ENCODE measurements at places on chromosomes 1 and 21. TPM values are rescaled to one million over a fixed set of nuclear protein-coding genes. Genes with fewer than 3 reads are reported as not detected.
A peak's percentile ranks its signal among the peaks of the same experiment; 100 is the strongest.

DNA sequence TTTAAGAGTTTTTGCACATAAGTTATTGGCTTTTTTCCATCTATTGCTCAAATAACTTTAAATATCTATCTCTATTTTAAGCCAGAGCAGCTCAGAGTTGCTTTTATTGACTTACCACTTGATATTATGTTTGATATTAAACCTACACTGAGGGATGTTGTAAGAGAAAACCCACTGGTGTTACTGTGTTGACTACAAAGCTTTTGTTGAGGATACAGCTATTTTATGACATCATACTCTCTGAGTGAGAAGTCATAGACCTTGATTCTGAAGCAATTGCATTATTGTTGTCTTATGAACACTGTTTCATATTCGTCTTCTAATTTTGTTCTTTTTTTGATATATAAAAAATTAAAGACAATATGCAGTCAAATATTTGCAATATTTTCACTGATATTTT, 560.4 kb downstream of the PTBP2 start:
- no peaks in the 10 kb centered on the region for H3K27me3 ChIP-seq
- no peak overlapping the region for H3K27ac ChIP-seq
- no peaks in the 10 kb centered on the region for H3K36me3 ChIP-seq
- DNase-seq, result no peak

FAM76A gene
- total RNA-seq, result 14.4 TPM

GRCh38 chr1:98008373-98008772, 87.5 kb upstream of the DPYD start:
- no peaks in the 10 kb centered on the region for H3K36me3 ChIP-seq
- no peaks in the 10 kb centered on the region for H3K4me1 ChIP-seq
- DNase-seq, result no peak
- no peak overlapping the region for H3K4me3 ChIP-seq
- H3K27ac ChIP-seq, result no peak overlapping the region

DNA sequence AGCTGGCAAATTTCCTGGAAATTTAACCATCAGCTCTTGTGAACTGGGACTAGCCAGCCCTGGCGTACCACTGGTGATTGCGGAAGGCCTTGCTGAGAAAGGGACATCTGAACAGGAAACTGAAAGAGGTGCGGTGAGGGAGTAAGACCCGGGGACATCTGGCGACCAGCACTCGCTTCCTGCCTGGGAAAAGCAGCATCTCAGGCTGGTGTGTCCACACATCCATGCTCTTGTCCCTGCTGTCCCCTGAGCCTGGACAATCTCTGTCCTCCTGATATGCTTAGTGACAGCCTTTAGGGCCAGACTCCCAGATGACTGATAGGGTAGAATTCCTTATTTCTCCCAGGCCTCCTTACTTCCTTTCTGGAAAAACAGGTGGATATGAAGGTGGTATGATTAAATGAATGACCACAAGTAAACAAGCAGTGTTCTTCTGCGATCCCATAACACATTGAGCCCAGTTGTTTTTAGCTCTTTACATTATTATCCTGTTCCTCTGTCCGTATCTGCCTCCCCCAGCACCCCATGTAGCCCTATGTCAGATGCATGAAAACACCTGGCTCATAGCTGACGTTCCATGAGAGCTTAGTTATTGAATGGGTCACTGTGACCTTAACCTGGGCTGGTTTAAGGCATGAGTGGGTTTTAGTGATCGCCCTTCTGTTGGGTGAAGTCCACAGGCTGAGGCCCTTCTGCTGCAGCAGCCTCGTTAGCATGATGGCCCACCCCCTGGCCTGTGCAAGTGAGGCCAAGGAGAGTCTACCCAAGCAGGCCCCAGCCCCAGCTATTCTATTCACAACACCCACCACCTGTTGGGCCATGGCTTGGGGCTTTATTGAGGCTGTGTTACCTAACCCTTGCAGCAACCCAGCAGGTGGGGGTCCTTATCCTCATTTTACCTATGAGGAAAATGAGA, 76.1 kb upstream of the GADD45A start:
- no peaks in the 10 kb centered on the region for H3K27me3 ChIP-seq
- H3K27ac ChIP-seq, result no peak overlapping the region
- DNase-seq, result no peak
- H3K4me1 ChIP-seq, result peaks cover 3% of the 10 kb centered on the region

DNA sequence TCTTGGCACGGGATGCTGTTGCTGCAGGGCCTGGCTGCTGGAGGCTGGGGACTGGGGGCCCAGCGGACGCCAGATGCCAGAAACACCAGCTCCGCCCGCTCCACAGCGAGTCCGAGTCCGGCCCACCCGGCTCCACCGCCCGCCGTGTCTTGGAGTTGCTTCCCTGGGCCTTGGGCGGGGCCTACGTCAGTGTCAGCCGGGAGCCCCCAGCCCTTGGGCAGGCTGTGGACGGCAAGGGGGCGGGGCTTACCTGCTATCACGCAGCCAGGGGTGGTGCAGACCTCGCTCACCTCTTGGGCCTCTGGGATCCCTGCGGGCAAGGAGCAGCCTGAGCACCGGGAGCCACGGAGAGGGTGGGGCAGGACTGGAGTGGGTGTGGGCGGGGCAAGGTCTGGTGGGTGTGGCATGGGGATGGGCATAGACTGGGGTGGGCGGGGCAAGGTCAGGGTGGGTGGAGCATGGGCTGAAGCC, 21.8 kb downstream of the MMEL1 start:
- H3K27me3 ChIP-seq, result no peaks in the 10 kb centered on the region
- no peak overlapping the region for H3K4me3 ChIP-seq
- H3K4me1 ChIP-seq, result no peaks in the 10 kb centered on the region
- H3K27ac ChIP-seq, result no peak overlapping the region

ARHGAP30 gene
- 20.5 TPM for total RNA-seq

SLAMF9 gene
- not detected for total RNA-seq

FH gene
- 32.3 TPM for total RNA-seq

GRCh38 chr1:116242741-116243140, 130.3 kb upstream of the ATP1A1 start:
- H3K36me3 ChIP-seq, result no peaks in the 10 kb centered on the region
- H3K4me3 ChIP-seq, result no peak overlapping the region
- no peaks in the 10 kb centered on the region for H3K27me3 ChIP-seq
- no peak overlapping the region for H3K27ac ChIP-seq
- DNase-seq, result no peak

DNA sequence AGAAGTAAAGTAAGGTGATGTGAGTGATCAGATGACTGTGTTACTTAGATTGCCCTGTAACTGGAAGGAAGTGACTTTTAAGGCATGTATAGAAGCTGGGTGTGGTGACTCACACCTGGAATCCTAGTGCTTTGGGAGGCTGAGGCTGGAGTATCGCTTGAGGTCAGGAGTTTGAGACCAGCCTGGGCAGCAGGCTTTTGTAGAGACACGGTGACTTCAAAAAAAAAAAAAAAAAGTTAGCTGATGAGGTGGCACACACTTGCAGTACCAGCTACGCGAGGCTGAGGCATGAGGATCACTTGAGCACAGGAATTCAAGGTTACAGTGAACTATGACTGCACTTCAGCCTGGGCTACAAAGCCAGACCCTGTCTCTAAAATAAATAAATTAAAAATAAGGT, 2.3 kb upstream of the USP16 start:
- H3K4me1 ChIP-seq, result peaks cover 6% of the 10 kb centered on the region
- no peak for DNase-seq
- H3K36me3 ChIP-seq, result no peaks in the 10 kb centered on the region
- H3K27ac ChIP-seq, result no peak overlapping the region

GRCh38 chr1:161986328-161986727, 37.3 kb downstream of the OLFML2B start:
- H3K36me3 ChIP-seq, result peaks cover 6% of the 10 kb centered on the region
- H3K27ac ChIP-seq, result no peak overlapping the region
- no peaks in the 10 kb centered on the region for H3K4me1 ChIP-seq
- H3K27me3 ChIP-seq, result no peaks in the 10 kb centered on the region

DNA sequence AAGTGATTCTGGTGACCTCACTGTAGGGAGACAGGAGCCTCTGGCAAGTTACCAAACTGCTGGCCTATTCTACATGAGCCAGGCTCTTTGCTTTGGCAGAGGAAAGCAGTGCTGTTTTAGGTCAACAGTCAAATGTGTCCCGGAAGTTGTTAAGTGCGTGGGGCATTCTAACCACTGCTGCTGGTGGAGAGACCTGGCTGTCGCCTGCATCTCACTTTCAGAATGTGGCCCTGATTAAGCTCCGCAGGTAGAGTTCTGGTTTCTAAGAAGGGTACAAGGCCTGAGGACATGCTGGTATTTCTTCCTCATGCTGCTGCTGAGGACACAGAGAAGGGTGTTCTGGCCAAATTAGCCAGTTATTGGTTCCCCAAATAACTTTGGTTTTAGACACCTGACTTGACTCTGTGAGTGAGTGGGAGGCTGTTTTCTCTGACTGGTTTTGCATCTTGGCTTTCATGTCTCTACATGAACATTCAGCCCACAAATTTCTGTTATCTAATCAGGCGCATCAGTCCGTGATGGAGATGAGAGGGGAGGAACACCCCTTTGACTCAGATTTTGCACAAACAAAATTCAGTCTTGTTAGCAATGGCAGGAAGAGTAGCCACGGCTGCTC, 120.8 kb downstream of the LMO4 start:
- H3K4me1 ChIP-seq, result no peaks in the 10 kb centered on the region
- peak; percentile 42 for DNase-seq
- no peaks in the 10 kb centered on the region for H3K36me3 ChIP-seq
- H3K4me3 ChIP-seq, result no peak overlapping the region

GRCh38 chr1:77608893-77609292, 73.6 kb downstream of the ZZZ3 start:
- no peaks in the 10 kb centered on the region for H3K4me1 ChIP-seq
- H3K27ac ChIP-seq, result no peak overlapping the region
- DNase-seq, result no peak
- no peaks in the 10 kb centered on the region for H3K36me3 ChIP-seq
- no peaks in the 10 kb centered on the region for H3K27me3 ChIP-seq
- H3K4me3 ChIP-seq, result no peak overlapping the region

DNA sequence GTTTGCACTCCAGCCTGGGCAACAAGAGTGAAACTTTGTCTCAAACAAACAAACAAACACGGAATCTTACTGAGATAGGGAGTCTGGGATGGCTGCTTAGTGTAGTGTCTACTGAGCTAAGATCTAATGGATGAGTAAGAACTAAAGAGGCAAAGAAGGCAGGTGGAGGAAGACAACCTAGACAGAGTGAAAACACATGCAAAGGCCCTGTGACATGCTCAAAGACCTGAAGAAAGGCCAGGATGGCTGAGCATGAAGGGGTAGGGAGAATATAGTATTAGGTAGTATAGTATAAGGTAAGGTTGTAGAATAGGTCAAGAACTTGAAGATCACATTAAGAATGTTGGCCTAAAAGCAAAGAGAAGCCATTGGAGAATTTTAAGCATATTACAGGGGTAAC, 49.1 kb downstream of the MAP3K7CL start:
- no peak overlapping the region for H3K27ac ChIP-seq
- no peak overlapping the region for H3K4me3 ChIP-seq
- H3K36me3 ChIP-seq, result no peaks in the 10 kb centered on the region
- H3K4me1 ChIP-seq, result peaks cover 5% of the 10 kb centered on the region
- no peaks in the 10 kb centered on the region for H3K27me3 ChIP-seq

- peaks cover 6% of the 10 kb centered on the region for H3K4me1 ChIP-seq
- H3K27ac ChIP-seq, result no peak overlapping the region
- H3K36me3 ChIP-seq, result no peaks in the 10 kb centered on the region
- no peaks in the 10 kb centered on the region for H3K27me3 ChIP-seq
- no peak for DNase-seq
- no peak overlapping the region for H3K4me3 ChIP-seq
Measured at GRCh38 chr1:236692742-236693141, 6.4 kb downstream of the ACTN2 start.

DNA sequence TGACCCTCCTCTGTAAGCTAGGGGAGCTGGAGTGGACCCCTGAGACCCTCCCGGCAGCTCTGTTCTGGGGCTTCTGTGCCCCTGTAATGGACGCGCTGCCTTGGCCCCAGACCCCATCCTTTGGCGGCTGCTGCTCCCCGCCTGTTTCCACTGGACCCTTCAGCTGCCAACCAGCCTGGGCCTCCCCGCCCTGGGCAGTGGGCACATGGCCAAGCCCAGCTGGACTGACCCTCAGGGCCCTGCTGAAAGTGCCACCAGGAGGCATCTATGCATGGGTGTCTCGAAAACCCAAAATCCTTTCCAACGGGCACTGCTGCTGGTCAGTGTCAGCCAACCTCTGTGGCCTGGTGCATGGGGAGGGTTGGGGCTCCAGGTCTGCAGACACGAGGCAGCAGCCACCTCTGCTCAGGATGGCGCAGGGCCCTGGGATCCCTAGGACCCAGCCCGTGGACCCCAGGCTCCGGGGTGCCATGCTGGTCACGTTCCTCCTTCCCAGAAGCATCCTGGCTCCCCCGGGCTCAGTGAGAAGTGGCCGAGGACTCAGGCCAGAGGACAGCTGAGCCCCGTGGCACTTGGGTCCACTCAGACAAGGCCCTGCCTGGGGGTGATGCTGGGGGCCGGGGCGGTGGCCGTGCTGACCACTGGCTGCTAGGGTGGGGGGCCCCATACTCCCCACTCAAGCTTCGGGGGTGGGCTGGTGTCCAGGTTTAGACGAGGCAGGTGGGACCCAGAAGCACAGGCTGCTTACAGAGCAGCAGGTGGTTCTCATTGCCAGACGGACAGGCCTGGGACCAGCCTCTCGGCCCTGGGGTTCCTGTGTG, 46.9 kb downstream of the SLX9 start:
- H3K27ac ChIP-seq, result peak overlapping the region; percentile 28
- H3K36me3 ChIP-seq, result no peaks in the 10 kb centered on the region
- DNase-seq, result peak; percentile 59
- no peak overlapping the region for H3K4me3 ChIP-seq
- H3K4me1 ChIP-seq, result no peaks in the 10 kb centered on the region
- no peaks in the 10 kb centered on the region for H3K27me3 ChIP-seq
